Caco-2 (cell line): ENCODE measurements at places on chromosomes 4 and X. TPM values are rescaled to one million over a fixed set of nuclear protein-coding genes. Genes with fewer than 3 reads are reported as not detected.

- no peaks in the 10 kb centered on the region for H3K4me1 ChIP-seq
- H3K27me3 ChIP-seq = no peaks in the 10 kb centered on the region
- H3K4me3 ChIP-seq = no peak overlapping the region
- no peak overlapping the region for H3K27ac ChIP-seq
- H3K36me3 ChIP-seq = no peaks in the 10 kb centered on the region
These were observed 283.6 kb downstream of the RPA4 start for GRCh38 chrX:97167333-97167732.

DNA sequence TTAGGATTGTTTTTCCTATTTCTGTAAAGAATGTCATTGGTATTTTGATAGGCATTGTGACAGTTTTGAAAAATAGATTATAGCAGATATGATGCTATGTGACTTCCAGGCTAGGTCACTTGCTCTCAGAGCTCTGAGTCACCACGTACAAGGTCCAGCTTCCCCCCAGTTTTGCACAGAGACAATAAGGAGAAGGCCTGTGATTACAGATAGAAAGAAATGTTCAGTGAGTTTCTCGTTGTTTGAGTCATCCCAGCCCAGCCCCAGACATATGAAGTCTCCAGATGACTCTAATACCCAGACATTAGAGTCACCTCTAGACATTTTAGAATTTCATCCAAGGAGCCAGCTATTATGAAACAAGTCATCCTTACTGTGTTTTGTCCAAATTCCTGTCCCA, 57.2 kb downstream of the MFAP3L start:
- no peak for DNase-seq
- H3K4me1 ChIP-seq = no peaks in the 10 kb centered on the region; the same call in 1 of the 2 replicates
- no peak overlapping the region for H3K4me3 ChIP-seq

DNA sequence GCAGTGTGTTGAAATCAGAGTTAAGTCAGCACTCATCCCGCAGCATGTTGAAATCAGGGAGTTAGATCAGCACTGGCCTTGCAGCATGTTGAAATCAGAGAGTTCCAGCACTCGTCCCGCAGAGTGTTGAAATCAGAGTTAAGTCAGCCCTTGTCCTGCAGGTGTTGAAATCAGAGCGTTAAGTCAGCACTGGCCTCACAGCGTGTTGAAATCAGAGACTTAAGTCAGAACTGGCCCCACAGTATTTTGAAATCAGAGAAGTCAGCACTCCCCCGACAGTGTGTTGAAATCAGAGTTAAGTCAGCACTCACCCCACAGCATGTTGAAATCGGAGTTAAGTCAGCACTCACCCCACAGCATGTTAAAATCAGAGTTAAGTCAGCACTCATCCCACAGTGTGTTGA, 10.9 kb upstream of the UVSSA start:
- no peak overlapping the region for H3K27ac ChIP-seq
- H3K4me1 ChIP-seq = no peaks in the 10 kb centered on the region
- no peak overlapping the region for H3K4me3 ChIP-seq
- no peak for DNase-seq
- peaks cover 8% of the 10 kb centered on the region for H3K36me3 ChIP-seq
- no peaks in the 10 kb centered on the region for H3K27me3 ChIP-seq

GRCh38 chr4:163568843-163569242, 74.4 kb downstream of the TMA16 start:
- no peak overlapping the region for H3K27ac ChIP-seq
- no peak overlapping the region for H3K4me3 ChIP-seq
- no peaks in the 10 kb centered on the region for H3K27me3 ChIP-seq
- H3K36me3 ChIP-seq = no peaks in the 10 kb centered on the region
- H3K4me1 ChIP-seq = no peaks in the 10 kb centered on the region
- DNase-seq = no peak

GRCh38 chrX:70257423-70258288, 2.3 kb downstream of the P2RY4 start:
- no peak overlapping the region for H3K27ac ChIP-seq
- peaks cover 17% of the 10 kb centered on the region for H3K4me1 ChIP-seq
- H3K27me3 ChIP-seq = no peaks in the 10 kb centered on the region
- no peak for DNase-seq

- DNase-seq = no peak
- H3K4me1 ChIP-seq = no peaks in the 10 kb centered on the region
- no peaks in the 10 kb centered on the region for H3K27me3 ChIP-seq
- no peak overlapping the region for H3K4me3 ChIP-seq
- H3K36me3 ChIP-seq = no peaks in the 10 kb centered on the region
These were observed 27.5 kb upstream of the PLS3 start for GRCh38 chrX:115533485-115533884.

- no peak for DNase-seq
- no peak overlapping the region for H3K27ac ChIP-seq
- H3K27me3 ChIP-seq = no peaks in the 10 kb centered on the region
These were observed 90.0 kb upstream of the PPP2R3B start for GRCh38 chrX:476724-477075.

DNA sequence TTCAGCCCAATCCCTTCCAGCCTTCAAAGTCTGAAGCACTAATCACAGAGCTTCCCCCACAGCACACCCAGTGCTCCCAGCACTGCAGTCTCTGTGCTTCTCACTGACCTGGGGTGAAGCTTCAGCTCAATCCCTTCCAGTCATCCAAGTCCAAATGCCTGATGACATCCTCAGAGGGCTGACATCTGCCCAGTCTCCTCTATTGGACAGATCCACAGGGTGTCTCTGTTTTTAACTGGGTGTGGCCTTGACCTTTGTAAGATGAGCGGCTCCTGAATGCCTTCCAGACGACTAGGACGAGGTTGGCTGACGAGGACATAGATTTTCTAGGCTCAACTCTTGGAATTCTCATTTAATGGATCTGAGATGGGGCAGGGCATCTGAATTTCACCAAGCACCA, 7.6 kb upstream of the SLC2A9 start:
- no peaks in the 10 kb centered on the region for H3K36me3 ChIP-seq
- peak overlapping the region; percentile 30 for H3K27ac ChIP-seq
- peak; percentile 41 for DNase-seq
- peaks cover 47% of the 10 kb centered on the region for H3K4me1 ChIP-seq
- H3K27me3 ChIP-seq = no peaks in the 10 kb centered on the region
- H3K4me3 ChIP-seq = no peak overlapping the region

- no peaks in the 10 kb centered on the region for H3K27me3 ChIP-seq
- no peak overlapping the region for H3K4me3 ChIP-seq
- H3K4me1 ChIP-seq = peaks cover 85% of the 10 kb centered on the region
- no peaks in the 10 kb centered on the region for H3K36me3 ChIP-seq
- H3K27ac ChIP-seq = peak overlapping the region; percentile 32
These were observed 19.8 kb downstream of the GAB1 start for GRCh38 chr4:143356493-143356892.

DNA sequence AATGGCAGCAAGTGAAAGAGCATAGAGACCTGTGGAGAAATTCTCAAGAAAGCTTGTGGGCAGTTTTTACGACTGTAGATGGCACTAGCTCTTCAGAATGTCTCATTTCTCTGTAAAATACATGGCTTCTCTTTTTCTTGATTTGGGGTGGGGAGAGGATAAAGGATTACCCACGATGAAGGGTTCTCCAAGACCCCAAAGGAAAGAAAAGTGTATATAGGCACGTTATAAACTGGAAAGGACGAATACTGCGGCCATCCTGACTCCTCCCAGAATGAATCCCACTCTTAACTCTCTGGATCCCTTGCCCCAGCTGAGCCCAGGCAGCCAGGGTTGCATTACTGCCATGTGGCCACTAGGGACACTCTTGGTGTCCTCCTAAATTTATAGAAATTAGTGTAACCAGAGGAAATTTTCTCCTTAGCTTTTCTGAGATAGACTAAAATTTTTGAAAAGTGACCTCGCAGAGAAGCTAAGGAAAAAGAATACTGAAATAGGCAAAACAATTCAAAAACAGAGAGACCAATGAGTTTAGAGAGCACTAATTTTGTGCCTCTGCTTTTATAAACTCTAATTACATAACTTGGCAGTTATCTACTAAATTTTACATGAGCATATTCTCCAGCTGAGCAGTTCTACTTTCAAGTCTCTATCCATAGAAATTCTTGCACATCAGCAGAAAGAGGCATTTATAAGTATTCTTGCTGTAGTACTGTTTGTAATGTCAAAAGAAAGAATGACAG, 37.8 kb upstream of the PCDH19 start:
- H3K36me3 ChIP-seq = no peaks in the 10 kb centered on the region
- H3K27ac ChIP-seq = no peak overlapping the region

DNA sequence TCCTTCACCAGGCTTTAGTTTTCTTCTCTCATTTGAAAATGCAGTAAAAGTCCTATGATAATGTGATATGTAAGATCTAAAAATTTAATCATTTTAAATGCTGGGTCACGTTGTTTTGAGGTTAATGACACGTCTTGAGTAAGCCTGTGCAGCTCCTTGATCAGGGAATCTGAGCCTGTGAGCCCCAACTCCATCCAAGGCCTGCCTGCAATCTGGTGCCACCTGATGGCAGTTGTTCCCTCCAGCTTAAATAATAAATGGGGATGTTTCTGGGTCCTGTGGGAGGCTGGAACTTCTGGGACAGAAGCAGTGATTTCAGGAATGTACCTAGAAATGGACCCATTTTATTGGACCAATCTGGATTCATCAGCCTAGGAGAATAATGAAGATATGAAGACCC, 455.4 kb upstream of the ADGRL3 start:
- H3K4me1 ChIP-seq = peaks cover 14% of the 10 kb centered on the region; the same call in 1 of the 2 replicates
- H3K27ac ChIP-seq = no peak overlapping the region
- peak; percentile 38 for DNase-seq
- H3K4me3 ChIP-seq = no peak overlapping the region
- no peaks in the 10 kb centered on the region for H3K27me3 ChIP-seq

DNA sequence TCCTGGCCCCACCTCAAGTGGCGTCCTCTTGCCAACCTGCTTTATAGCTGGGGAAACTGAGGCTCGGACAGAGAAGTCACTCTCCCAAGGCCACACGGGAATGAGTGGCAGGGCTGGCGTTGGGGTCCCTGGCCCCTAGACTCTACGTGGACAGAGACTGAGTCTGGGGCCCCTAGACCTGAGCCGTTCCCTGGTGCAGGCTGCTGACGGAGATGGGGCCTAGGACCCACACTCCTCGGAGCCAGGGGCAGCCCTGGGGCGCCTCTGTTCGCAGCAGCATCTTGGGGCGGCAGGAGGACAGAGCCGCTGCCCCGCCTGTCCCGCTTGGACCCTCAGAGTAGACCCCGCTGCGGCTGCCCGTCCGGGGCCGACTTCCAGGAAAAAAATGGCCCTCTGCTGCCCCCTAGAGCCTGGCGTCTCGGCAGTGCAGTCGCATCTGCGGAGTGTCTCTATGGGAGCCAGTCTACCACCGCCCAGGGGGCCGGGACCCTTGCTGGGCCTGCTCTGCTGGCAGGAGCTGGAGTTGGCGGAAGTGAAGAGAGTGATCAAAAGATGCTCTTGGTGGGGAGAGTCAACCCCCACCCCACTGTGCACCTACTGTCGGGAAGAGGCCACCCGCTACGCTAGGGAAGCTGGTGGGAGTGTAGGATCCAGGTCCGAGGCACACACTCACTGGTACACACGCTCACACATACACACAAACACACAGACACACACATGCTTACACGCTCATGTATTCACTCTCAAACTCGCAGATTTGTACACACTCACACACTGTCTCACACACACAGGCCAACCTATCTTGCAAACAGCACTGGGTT, 220.1 kb downstream of the AFAP1 start:
- peaks cover 7% of the 10 kb centered on the region; the same call in 1 of the 2 replicates for H3K4me1 ChIP-seq
- H3K36me3 ChIP-seq = no peaks in the 10 kb centered on the region
- no peak overlapping the region for H3K27ac ChIP-seq
- no peaks in the 10 kb centered on the region for H3K27me3 ChIP-seq
- no peak overlapping the region; the same call in 1 of the 2 replicates for H3K4me3 ChIP-seq

GRCh38 chr4:122668241-122668640, 47.4 kb upstream of the IL21 start:
- H3K4me3 ChIP-seq = no peak overlapping the region
- no peaks in the 10 kb centered on the region for H3K36me3 ChIP-seq
- H3K27ac ChIP-seq = no peak overlapping the region
- DNase-seq = no peak
- no peaks in the 10 kb centered on the region for H3K27me3 ChIP-seq

DNA sequence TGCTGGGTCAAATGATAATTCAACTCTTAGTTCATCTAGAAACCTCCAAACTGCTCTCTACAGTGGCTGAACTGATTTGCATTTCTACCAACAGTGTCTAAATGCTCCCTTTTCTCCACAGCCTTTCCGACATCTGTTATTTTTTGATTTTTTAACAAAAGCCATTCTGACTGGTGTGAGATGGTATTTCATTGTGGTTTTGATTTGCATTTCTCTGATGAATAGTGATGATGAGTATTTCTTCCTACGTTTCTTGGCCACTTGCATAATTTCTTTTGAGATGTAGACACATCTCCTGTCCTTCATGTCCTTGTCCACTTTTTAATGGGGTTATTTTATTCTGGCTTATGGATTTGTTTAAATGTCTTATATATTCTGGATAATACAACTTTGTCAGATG, 298.2 kb upstream of the ARSJ start:
- no peak overlapping the region for H3K4me3 ChIP-seq
- H3K4me1 ChIP-seq = peaks cover 48% of the 10 kb centered on the region
- no peak overlapping the region for H3K27ac ChIP-seq
- H3K36me3 ChIP-seq = no peaks in the 10 kb centered on the region

- H3K27ac ChIP-seq = no peak overlapping the region
- H3K36me3 ChIP-seq = no peaks in the 10 kb centered on the region
- no peaks in the 10 kb centered on the region for H3K27me3 ChIP-seq
- no peak for DNase-seq
These were observed 73.0 kb upstream of the PJA1 start for GRCh38 chrX:69238114-69238886.

The RTL9 gene
- 0.09 and 0.26 TPM in 2 replicates for total RNA-seq

The GABRG1 gene
- total RNA-seq = not detected in 2 replicates

The CORIN gene
- total RNA-seq = 0.27 and 0.46 TPM in 2 replicates

The GATA1 gene
- not detected in 2 replicates for total RNA-seq

The SEC24D gene
- total RNA-seq = 32.0 and 33.0 TPM in 2 replicates

The SLITRK4 gene
- not detected in 2 replicates for total RNA-seq

The ADH1B gene
- 0.30 TPM in 1 of 2 replicates, not detected in the other for total RNA-seq

The C4orf36 gene
- total RNA-seq = 2.2 and 2.4 TPM in 2 replicates

The NAP1L3 gene
- total RNA-seq = not detected in 2 replicates

The SYP gene
- total RNA-seq = 18.3 and 23.3 TPM in 2 replicates

The HSFX1 gene
- total RNA-seq = 0.23 and 0.37 TPM in 2 replicates

The TMPRSS11B gene
- not detected in 2 replicates for total RNA-seq

The TKTL1 gene
- total RNA-seq = 0.26 TPM in 1 of 2 replicates, not detected in the other
